GDM1 (cell line): ENCODE measurements at places on chromosomes 4 and X.
A peak's percentile ranks its signal among the peaks of the same experiment; 100 is the strongest.

GRCh38 chrX:105017641-105018040 is 202.9 kb downstream of the TEX13A start:
- DNase-seq: no peak

- no peak for DNase-seq
These were observed 15.9 kb upstream of the SEL1L3 start for GRCh38 chr4:25878676-25879075.

GRCh38 chrX:45851434-45851991 is 650.8 kb upstream of the DIPK2B start:
- DNase-seq: peak; percentile 68

DNA sequence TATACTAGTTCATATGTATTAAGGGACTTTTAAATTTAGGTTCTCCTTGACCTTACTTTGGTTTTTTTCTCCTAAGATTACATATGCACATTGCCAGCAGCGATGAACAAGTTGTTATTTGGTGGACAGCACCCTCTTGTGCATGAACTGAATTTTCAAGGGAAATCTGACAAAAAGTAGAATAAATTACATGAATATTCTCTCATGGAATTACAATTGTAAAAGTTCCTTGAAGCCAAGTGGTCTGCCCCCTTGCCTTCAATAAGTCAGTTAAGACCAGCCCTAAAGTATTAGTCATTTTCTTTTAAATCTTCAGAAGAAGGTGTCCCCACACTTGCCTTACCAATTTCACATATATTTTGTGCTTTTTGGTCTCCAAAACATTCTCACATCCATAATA is 30.7 kb upstream of the SMARCA5 start:
- no peak for DNase-seq

DNA sequence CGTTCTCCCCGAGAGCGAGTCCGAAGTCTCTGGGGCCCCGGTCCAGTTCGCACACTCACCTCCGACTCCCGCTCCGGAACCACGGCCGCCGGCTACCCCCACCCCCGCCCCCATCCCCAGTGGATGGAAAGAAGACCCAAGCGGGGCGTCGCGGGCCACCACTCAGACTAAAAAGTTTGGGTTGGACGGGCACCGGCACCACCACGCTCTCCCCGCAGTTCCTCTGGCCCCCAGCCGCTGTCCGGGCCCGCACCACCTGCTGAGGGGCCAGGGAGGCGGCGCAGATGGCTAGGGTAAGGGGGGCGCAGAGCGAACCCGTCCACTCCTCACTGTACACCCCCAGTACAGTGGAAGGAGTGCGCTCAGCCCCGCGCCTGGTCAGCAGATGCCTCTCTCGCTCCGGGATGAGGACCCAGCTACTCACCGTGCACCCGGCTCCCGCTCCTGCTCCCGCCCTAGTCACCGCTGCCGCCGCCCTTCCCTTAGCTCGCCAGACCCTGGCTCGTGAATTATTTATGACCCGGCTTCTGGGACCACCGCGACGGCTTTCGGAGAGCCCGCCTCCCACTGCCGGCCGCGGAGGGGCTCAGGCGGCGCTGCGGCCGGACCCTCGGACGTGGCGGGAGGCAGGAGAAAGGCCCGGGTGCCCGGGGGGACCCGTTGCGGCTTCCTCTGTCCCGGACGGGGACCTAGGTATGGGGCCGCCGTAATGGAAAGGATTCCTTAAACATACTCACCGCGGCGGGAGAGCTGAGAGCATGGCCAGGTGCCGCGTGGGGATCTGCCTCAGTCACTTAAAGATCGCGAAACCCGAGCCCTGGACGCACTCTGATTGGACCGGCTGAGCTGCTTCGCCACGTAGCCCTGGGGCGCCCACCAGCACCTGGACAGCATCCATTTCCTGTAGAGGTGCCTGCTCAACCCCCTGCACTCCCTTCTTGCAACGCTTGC is at the start of gene PROM1:
TSS of gene PROM1 (minus strand) at position 783 of the 951 bp plus-strand sequence. CDS start 8,117 bp downstream, outside the sequence.
- DNase-seq: no peak

DNA sequence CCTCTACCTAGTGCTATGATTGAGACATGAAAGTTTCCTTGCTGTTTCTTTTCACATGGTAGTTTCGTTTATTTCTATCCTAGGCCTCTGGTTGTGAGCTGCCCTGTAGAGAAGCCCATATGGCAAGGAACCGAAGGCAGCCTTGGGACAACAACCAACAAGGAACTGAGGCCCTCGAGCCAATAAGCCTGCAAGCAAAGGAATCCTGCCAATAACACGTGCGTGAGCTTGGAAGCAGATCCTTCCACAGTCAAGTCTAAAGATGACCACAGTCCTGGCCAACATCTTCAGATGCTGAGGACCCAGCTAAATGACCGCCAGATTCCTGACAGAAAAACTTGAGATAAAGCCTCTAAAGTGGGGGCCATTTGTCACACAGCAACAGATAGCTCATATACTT is 100.4 kb upstream of the FAM9B start:
- no peak for DNase-seq

- DNase-seq: no peak
These were observed 207.6 kb downstream of the NAF1 start for GRCh38 chr4:162959046-162959445.

GRCh38 chr4:85909851-85910250 is 434.9 kb downstream of the ARHGAP24 start:
- no peak for DNase-seq

GRCh38 chrX:12770440-12770839 is 20.8 kb upstream of the PRPS2 start:
- DNase-seq: no peak

DNA sequence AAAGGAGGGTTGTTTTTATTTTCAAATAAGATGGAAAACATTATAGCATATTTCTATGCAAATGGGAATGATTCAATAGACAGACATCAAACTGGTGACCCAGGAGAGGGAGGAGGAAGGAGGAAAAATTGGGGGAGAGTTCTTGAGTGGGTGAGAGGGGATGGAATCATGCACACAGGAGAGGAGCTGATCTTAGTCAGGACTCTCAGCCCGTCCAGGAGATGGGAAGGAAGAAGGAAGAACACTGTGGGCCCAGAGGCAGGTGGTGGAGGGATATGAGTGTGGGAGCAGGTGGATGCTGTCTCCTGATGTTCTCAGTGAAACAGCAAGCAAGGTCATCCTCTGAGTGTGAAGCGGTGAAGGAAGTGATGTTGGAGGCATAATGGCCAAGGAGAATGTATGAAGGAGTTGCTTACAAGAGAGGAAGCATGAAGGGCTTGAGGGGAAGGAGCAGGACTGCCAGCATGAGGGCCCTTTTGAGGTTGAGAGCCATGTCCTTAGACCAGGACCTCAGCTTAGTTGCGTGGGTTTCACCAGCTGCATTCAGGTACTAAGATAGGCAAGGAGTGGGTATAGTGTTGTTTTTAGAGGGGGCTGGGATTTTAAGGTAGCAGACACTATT is 161.7 kb upstream of the NAP1L5 start:
- no peak for DNase-seq

- no peak for DNase-seq
These were observed 39.9 kb downstream of the FAM149A start for GRCh38 chr4:186144198-186144945.

DNA sequence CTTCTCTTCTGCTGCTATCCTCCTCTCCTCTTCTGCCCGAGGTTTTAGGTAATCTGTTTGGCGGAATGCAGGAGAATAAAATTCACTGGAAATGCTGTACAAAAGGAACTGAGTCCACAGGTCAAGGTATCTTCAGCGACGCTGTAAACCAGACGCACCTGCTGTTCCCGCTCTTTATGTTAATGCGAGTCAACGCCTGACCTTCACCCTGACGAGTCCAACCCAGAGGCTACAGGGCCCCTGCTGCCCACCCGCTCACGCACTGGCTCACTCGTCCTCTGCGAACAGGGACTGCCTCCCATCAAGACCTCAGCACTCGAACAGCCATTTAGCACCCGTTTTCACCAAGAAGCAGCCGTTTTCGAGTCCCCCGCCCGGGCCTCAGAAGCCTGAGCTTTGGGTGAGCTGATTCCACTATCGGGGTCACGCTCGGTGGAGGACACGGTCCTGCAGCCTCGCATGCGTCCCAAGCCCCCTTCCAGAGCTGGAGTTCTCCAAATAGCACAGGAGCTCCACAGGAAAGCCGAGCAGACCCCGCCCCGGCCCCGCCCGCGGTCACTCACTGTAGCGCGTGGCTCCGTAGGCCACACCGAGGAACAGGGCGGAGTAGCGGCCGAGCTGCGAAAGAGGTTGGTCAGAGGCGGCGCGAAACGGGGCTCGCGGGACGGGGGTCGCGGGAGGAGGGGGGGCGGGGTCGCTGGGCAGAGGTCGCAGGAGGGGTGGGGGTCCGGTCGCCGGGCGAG is 556 bp downstream of the ATP5ME start:
- DNase-seq: no peak

DNA sequence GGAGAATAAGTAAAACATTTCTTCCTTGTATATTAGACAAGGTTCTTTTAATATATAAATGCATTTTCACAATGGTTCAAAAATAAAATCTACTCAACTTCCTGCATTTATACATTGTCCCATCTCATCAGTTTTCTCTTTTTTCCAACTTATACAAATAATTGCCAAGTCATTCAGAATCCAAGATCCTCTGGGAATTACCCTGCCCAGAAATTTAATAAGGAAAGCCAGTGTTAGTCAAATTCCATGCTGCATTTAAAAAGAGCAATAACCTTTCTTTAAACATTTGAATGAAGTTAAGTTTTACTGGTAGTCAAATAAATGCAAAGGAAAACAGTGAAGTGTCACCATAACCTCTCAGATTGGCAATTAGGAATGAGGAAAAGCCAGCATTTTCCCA is 357.9 kb downstream of the PPP3CA start:
- no peak for DNase-seq

DNA sequence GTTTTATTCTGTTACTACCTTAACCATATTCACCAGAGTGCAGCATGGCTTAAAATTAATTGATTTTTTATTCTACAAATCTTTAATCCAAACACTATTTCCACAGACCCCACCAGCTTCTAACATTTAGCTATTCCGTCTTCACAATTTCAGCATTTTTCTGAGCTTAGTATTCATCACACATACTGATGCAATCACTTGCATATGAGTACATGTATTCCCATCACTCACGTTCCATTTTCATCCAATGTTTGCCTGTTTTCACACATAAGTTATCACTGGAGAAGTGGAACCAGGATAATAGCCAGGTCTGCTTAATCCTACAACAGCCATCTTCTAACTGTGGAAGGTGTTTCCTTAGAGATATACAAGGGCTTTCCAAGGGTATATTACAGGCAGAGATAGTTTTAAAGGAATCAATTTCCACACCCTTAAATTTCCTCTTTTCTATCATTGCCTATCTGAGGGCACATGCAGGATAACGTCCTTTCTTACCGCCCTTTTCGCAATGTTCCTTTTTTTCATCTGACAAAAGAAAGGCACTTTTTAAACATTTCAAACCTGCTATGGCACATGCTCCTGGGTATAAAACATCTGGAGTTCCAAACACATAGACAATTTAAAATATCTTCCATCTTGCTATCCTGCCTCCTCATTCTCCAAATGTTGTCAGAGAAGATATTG is 115.8 kb downstream of the CORIN start:
- no peak for DNase-seq

- DNase-seq: no peak
These were observed 135.8 kb upstream of the TBL1X start for GRCh38 chrX:9329056-9329455.

DNA sequence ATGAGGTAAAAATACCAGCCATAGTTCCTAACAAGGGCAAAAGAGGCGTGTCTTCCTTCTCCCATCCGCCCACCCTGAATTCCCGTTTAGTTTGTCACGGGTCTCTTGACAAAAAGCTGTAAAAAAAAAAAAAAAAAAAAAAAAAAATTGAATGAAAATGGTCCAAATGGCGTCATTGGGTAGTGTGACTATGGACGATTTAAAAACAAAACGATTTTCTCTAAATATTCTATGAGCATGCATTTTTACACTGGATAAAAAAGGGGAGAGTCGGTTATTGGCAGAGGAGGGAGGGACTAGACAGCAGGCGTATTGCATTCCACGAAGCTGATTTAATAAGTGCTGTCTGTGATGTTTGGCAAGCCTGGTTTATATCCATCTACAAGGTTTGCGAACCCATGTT is at the start of gene FAM133A:
TSS of gene FAM133A (plus strand) at position 338 of the 403 bp plus-strand sequence. CDS start 35,214 bp downstream, outside the sequence.
- DNase-seq: no peak

GRCh38 chr4:174332741-174333493 is 49.2 kb downstream of the CEP44 start:
- DNase-seq: no peak

GRCh38 chrX:68755616-68756125 is 73.2 kb upstream of the EFNB1 start:
- DNase-seq: no peak

DNA sequence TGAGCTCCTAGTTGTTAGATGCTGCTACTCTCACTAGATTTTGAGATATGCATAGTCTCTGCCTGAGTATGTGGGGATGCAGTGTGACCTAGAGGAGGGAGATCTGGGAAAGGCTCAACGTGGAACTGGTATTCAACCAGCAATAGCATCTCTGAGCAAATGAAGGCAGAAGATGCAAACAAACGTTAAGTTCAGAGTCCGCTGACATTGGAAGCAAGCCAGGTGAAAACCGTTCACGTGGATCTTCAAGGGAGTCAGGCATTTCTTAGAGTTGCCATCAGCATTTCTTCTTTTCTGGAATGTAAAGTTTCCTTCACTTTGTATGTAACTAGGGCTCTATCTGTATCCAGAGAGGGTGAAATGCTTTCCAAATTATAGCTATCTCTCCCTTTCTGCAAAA is 59.9 kb downstream of the C4orf51 start:
- no peak for DNase-seq

- DNase-seq: no peak
These were observed 136.8 kb upstream of the RAPGEF2 start for GRCh38 chr4:158966091-158966490.

DNA sequence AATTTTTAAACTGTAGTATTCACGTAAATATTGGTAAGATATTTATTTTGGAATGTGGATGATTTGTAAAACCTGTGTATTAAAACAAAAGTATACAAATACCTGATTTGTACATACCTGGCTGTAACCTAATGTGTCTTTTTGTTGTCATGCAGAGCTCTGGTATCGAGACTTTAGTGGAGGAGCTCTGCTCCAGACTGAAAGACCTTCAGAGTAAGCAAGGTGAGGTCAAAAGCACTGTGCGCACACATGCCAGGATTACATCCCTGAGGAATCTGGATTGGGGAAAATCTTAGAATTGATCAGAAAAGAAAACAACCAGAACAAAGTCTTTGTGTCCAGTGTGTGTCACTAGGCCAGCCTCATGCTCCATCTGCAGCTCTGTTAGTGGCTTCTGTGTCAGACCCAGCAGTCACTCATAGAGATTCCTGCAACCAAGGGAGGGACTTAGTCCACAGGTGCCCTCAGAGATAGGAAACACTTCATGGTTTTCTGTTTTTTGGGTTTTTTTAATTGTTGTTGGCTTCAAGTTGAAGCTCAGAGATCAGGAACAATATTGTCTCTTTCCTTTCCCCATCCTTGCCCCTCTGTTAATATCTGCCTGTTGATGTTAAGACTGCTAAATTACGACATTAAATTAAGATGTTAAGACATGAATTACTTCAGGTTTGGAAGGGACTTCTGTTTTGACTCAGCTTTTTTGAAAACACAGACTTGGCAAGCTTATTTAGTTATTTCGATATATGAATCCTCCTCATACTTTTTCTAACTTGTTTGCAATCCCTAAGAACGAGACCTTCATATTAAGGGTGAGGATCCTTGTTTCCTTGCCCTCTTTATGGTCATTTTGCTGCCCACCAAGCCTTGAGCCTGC is 52.4 kb upstream of the TBC1D14 start:
- DNase-seq: no peak
